Activated naive CD8-positive, alpha-beta T cell treated with anti-CD3 and anti-CD28 coated beads, Interleukin-2, amount 10 ng/mL, durations not matched to agents 7 days and 5 days (primary cell): ENCODE measurements at places on chromosomes 7 and 10. TPM values are rescaled to one million over a fixed set of nuclear protein-coding genes. Genes with fewer than 3 reads are reported as not detected.

- DNase-seq: no peak
- no peak overlapping the region for H3K27ac ChIP-seq
- H3K27me3 ChIP-seq: peaks cover 26% of the 10 kb centered on the region
- H3K36me3 ChIP-seq: no peaks in the 10 kb centered on the region
Measured at GRCh38 chr7:25385506-25386136, 157.3 kb upstream of the NPVF start.

DNA sequence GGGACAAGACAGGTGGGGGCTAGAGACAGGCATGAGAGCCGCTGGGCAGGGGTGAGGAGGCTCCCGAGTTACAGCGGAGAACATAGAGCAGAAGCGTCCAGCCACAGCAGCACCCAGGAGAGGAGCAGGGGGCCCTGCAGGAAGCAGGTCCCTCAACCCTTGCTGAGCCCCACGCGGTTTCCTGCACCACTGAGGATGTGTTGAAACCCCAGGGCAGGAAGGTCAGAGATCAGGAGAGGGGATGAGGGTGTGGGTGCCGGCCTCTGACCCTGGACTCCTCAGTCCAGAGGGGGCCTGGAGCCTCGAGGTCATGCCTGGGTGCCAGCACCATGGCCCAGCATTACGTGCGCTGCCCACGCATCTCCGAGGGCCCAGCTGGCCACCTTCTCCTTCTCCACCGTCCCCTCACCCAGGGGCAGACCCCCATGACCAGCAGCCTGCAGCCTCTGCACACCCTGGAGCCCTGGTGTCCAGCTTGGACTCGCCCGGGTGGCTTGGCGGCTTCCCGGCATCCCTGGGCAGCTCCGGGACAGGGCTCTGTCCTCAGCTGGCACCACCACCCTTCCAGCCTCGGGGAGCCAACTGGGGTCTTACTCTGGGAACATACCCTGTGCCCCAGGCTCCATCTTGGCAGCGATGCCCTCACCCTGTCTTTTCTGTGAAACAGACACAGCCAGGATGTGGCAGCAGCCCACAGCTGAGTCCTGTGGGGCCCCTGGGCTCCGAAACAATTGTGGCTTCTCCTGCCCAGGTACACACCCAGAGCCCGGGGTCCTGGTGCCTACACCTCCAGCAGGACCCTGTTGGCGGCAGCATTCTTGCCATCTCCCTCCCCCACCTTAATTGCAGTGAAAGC is 52.0 kb downstream of the STK32C start:
- DNase-seq: no peak
- no peaks in the 10 kb centered on the region for H3K36me3 ChIP-seq
- H3K4me3 ChIP-seq: no peak overlapping the region
- H3K4me1 ChIP-seq: peaks cover 1% of the 10 kb centered on the region
- no peak overlapping the region for H3K27ac ChIP-seq
- H3K27me3 ChIP-seq: no peaks in the 10 kb centered on the region

WDFY4 gene
- total RNA-seq: 1.5 TPM

DNA sequence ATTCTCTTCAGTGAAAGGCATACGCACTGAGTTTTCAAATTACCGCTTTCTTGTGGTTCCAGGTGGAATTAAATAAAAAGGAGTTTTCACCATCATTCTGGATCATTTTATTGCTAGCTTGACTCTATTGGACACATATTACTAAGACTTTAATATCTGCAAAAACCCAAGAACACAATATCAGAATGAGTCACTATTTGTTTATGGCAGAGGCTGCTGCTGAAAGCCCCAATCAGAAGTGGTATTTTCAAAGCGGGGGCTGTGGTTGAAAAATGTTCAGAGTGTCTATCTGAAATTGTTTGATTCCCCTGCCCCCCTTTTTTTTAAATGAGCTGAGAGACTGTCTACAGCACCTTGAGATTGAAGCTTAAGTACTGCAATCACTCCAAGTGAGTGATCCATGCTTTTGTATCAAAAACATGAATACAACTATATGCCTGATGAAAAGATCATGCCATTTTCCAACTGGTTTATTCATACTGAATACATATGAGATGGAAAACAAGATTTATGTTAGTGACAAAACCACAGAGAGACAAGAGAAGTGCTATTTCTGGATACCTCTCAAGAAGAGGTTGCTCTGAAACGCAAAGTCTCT is 376.4 kb downstream of the HTR7 start:
- H3K36me3 ChIP-seq: no peaks in the 10 kb centered on the region
- no peak for DNase-seq
- no peak overlapping the region for H3K27ac ChIP-seq
- H3K4me3 ChIP-seq: no peak overlapping the region
- H3K27me3 ChIP-seq: no peaks in the 10 kb centered on the region

VSTM4 gene
- total RNA-seq: not detected

ZNF107 gene
- total RNA-seq: 29.0 TPM

- H3K27me3 ChIP-seq: no peaks in the 10 kb centered on the region
- no peaks in the 10 kb centered on the region for H3K4me1 ChIP-seq
- no peak overlapping the region for H3K4me3 ChIP-seq
Measured at GRCh38 chr7:124085179-124085578, 52.3 kb upstream of the TMEM229A start.

EBF3 gene
- total RNA-seq: not detected

KCND2 gene
- not detected for total RNA-seq

PRF1 gene
- total RNA-seq: 165 TPM

SAP25 gene
- total RNA-seq: 54.3 TPM

DNA sequence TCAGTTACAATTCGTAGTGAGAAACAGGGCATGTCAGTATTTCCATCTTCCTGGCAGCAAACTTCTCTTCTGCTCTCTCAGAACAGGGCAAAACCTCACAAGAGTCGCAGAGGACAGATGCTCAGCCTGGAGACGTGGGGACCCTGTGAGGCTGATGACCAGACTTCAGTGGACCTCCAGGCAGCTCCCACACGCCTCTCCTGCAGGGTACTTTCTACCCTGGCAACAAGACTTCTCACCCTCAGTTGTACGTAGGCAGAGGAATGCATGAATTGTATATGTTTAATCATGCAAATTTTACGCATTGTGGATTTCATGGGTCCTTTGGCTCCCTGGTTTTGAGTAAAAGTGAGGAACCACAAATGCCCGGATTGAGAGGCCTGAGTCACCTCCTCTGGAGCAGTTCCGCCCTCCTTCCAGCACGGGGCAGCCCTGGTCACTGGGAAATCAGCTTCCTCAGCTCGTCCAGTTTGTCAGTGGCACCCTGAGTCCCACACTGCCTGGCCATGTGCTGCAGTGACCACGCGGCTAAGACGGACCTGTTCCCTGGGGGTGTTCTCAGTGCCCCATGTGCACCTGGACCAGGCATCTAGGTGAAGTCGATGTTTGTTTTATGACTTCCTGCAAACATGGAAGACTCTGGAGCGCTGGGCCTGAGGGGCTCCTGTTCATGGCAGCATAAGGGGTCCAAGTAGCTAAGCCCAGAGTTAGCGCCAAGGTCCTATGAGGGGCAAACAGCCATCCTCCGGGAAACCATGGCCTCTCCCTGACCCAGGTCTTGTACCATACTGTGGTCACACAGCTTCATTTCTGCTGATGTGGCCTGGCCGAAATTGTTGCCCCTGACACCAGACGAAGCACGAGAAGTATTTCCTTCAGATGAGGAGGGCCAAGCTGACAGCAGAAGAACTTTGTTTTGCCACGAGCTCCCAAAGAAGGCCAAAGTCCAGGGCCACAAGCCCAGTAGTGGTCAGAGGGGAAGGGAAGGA is 165.1 kb downstream of the TNS3 start:
- no peaks in the 10 kb centered on the region for H3K4me1 ChIP-seq
- H3K27ac ChIP-seq: no peak overlapping the region
- H3K36me3 ChIP-seq: no peaks in the 10 kb centered on the region
- no peak overlapping the region for H3K4me3 ChIP-seq
- no peak for DNase-seq

DNA sequence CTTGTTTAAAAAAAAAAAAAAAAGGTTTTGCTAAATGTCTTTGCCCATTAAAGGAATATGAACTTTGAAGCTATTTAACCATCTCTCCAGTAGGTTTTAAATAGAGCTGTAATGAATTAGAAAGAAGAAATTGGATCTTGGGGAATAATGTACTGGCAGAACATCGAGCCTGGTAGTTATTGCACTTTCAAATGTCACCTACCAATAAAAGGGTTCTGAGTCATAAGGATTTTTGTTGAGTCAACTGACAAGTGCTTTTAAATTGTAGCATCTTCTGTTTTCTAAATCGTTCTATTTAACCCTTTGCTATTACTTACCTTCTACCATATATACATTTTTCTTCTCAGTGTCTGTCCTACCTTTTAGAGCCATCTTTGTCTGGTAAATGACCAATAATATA is 10.7 kb downstream of the CUTC start:
- H3K27me3 ChIP-seq: no peaks in the 10 kb centered on the region
- peaks cover 66% of the 10 kb centered on the region for H3K36me3 ChIP-seq
- DNase-seq: no peak
- peaks cover 3% of the 10 kb centered on the region for H3K4me1 ChIP-seq

GRCh38 chr7:55498142-55498541 is 74.2 kb downstream of the VOPP1 start:
- no peak for DNase-seq
- H3K27ac ChIP-seq: peak overlapping the region; percentile 67
- no peak overlapping the region for H3K4me3 ChIP-seq
- peaks cover 3% of the 10 kb centered on the region for H3K36me3 ChIP-seq
- no peaks in the 10 kb centered on the region for H3K27me3 ChIP-seq
- peaks cover 12% of the 10 kb centered on the region for H3K4me1 ChIP-seq

GRCh38 chr7:47751043-47751442 is 169.1 kb upstream of the TNS3 start:
- peaks cover 13% of the 10 kb centered on the region for H3K27me3 ChIP-seq
- no peak overlapping the region for H3K27ac ChIP-seq
- no peaks in the 10 kb centered on the region for H3K36me3 ChIP-seq
- no peak overlapping the region for H3K4me3 ChIP-seq
- H3K4me1 ChIP-seq: peaks cover 9% of the 10 kb centered on the region
- no peak for DNase-seq

UNC5B gene
- total RNA-seq: 0.03 TPM

GPRIN2 gene
- not detected for total RNA-seq

DNA sequence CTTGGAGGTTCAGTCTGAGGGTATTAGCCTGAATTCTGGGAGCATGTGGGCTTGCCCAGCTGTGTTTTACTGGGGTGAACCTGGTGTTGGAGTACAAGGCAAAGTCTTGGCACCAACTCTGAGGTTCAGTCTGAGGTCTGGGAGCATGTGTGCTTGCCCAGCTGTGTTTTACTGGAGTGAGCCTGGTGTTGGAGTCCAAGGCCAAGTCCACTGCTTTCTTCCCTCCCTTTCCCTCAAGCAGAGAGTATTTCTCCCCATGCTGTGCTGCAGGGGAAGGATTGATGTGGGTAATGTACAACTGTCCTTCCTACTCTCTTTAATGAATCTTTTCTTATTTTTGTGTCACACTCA is 236.1 kb downstream of the NXPH1 start:
- no peak overlapping the region for H3K27ac ChIP-seq
- H3K4me3 ChIP-seq: no peak overlapping the region
- no peaks in the 10 kb centered on the region for H3K27me3 ChIP-seq
- DNase-seq: no peak
- H3K4me1 ChIP-seq: no peaks in the 10 kb centered on the region
- no peaks in the 10 kb centered on the region for H3K36me3 ChIP-seq

- H3K27me3 ChIP-seq: no peaks in the 10 kb centered on the region
- DNase-seq: no peak
- H3K36me3 ChIP-seq: peaks cover 19% of the 10 kb centered on the region
Measured at GRCh38 chr10:11404901-11405300, 206.5 kb downstream of the USP6NL start.

DOCK1 gene
- 0.06 TPM for total RNA-seq

- no peaks in the 10 kb centered on the region for H3K27me3 ChIP-seq
- no peaks in the 10 kb centered on the region for H3K4me1 ChIP-seq
- H3K4me3 ChIP-seq: no peak overlapping the region
Measured at GRCh38 chr7:93747019-93747418, 143.5 kb downstream of the TFPI2 start.

DNA sequence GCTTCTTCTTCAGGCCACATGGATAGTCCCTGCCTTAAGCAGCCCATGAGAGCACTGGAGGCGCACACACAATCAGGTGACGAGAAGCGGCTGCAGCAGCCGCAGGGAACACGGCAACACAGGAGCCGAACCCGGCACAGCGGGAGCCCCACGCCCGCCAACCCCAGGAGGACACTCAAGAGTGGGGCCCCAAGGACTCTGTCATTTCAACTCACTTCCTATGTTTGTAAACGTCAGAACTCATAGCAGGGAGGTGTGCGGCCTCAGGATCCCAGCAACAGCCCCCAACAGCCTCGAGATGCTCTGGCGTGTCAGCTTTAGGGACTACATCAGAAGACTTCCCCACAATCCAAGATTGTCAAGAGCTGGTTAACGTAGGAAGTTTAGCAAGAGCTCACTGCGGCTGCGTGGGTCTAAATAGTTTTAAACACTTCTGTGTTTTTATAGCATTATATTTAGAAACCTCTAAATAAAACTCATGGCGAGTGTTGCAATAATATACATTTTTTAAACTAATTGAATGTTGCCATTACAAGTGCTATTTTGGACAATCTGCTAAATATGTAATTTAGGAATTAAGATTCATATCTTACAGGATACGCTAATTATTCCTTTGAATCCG is 123.4 kb downstream of the MAD1L1 start:
- no peaks in the 10 kb centered on the region for H3K36me3 ChIP-seq
- H3K4me1 ChIP-seq: peaks cover 35% of the 10 kb centered on the region
- no peaks in the 10 kb centered on the region for H3K27me3 ChIP-seq
- no peak for DNase-seq
- H3K27ac ChIP-seq: no peak overlapping the region

BICC1 gene
- total RNA-seq: 0.06 TPM

TAS2R39 gene
- not detected for total RNA-seq

GRCh38 chr10:25561758-25562157 is 372.3 kb upstream of the MYO3A start:
- DNase-seq: no peak
- H3K36me3 ChIP-seq: no peaks in the 10 kb centered on the region
- H3K27me3 ChIP-seq: no peaks in the 10 kb centered on the region
- no peak overlapping the region for H3K27ac ChIP-seq
- no peak overlapping the region for H3K4me3 ChIP-seq

DNA sequence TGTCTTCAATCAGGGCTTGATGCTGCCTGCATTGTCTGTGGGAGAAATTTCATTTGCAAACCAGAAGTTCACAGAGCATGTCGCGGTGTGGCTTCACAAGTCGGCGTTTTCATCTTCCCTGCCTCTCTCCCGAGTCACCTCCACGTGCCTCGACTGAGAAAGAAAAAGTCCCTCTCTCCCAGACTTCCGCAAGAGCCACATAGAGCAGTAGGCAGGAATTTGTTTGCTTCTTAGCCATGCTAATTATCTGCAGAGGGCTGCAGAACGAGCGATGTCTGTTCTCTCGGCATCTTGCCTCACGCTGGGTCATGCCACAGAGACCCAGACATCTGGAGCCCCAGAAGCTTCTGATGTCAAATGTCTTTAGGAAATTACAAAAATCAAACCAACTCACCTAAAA is 272.2 kb downstream of the TCF7L2 start:
- no peak overlapping the region for H3K4me3 ChIP-seq
- no peak overlapping the region for H3K27ac ChIP-seq
- H3K4me1 ChIP-seq: peaks cover 13% of the 10 kb centered on the region
- H3K36me3 ChIP-seq: peaks cover 1% of the 10 kb centered on the region

- peaks cover 3% of the 10 kb centered on the region for H3K4me1 ChIP-seq
- H3K27ac ChIP-seq: no peak overlapping the region
- peaks cover 20% of the 10 kb centered on the region for H3K27me3 ChIP-seq
- no peaks in the 10 kb centered on the region for H3K36me3 ChIP-seq
Measured at GRCh38 chr10:4450981-4451908, 374.8 kb upstream of the AKR1E2 start.
